SJSA1 (cell line): ENCODE measurements at places on chromosomes 4 and X. TPM values are rescaled to one million over a fixed set of nuclear protein-coding genes. Genes with fewer than 3 reads are reported as not detected.

- no peaks in the 10 kb centered on the region for H3K27me3 ChIP-seq
- no peak overlapping the region for H3K4me3 ChIP-seq
- peaks cover 97% of the 10 kb centered on the region for H3K36me3 ChIP-seq
- no peaks in the 10 kb centered on the region for H3K4me1 ChIP-seq
- DNase-seq: no peak
Measured at GRCh38 chr4:10087152-10087791, 29.3 kb downstream of the WDR1 start.

GRCh38 chrX:69031971-69032391 is 133.3 kb downstream of the PJA1 start:
- no peak overlapping the region for H3K4me3 ChIP-seq
- H3K36me3 ChIP-seq: no peaks in the 10 kb centered on the region
- no peaks in the 10 kb centered on the region for H3K27me3 ChIP-seq
- H3K4me1 ChIP-seq: peaks cover 16% of the 10 kb centered on the region

DNA sequence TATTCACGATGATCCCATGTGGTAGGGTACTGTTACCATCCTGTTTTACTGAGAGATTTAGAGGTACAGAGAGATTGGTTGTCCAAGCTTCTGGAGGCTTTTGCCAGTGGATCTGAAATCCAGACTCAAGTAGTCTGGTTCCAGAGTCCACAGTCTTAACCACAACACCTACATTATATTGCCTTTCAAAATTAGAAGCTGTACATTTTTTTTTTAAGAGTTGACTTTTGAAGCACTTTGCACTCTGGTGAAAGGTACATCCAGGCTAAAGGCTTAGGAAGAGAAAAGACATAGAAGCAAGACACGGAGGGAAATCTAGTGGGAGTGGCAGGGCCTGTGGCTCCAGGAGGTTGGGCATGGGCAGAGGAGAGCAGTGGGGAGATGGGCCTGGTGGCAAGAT is 122.1 kb downstream of the AFF1 start:
- peaks cover 36% of the 10 kb centered on the region for H3K4me1 ChIP-seq
- H3K36me3 ChIP-seq: peaks cover 8% of the 10 kb centered on the region
- no peak for DNase-seq

DNA sequence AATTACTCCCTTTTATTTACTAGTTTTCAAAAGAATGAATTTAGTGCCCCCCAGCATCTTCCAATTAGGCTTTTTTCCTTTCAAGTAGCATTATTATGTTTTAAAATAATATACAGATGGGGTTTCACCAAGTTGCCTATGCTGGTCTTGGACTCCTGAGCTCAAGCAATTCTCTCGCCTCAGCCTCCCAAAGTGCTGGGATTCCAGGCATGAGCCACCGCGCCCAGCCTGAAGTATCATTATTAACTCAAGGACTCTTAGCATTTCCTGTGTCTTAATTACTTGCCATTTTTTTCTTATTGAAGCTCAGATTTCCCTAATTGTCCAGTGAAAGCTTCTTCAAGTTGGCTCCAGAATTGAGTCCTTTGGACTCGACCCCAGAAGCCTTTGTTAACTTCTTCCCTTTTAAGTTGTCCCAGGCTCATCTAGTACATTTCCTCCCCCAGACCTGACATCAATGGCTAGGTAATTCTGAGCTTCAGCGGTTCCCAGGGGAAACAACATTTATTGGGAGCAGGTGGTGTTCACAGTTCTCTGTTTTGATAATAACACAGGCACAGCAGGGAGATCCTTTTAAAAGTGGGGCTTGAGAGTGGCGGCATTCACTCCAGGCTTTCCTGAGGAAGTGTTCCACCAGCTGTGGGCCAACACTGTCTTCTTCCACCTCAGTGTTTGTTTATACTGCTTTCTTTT is 10.0 kb downstream of the SAT1 start:
- no peaks in the 10 kb centered on the region for H3K36me3 ChIP-seq
- peaks cover 14% of the 10 kb centered on the region for H3K4me1 ChIP-seq
- H3K4me3 ChIP-seq: no peak overlapping the region
- H3K27ac ChIP-seq: no peak overlapping the region

PARM1 gene
- total RNA-seq: not detected in 2 replicates

PDZD4 gene
- 0.09 and 0.79 TPM in 2 replicates for total RNA-seq

FOXR2 gene
- not detected in 2 replicates for total RNA-seq
